ENCODE measurements at places on chromosomes 3 and 15. TPM values are rescaled to one million over a fixed set of nuclear protein-coding genes. Genes with fewer than 3 reads are reported as not detected.

DNA sequence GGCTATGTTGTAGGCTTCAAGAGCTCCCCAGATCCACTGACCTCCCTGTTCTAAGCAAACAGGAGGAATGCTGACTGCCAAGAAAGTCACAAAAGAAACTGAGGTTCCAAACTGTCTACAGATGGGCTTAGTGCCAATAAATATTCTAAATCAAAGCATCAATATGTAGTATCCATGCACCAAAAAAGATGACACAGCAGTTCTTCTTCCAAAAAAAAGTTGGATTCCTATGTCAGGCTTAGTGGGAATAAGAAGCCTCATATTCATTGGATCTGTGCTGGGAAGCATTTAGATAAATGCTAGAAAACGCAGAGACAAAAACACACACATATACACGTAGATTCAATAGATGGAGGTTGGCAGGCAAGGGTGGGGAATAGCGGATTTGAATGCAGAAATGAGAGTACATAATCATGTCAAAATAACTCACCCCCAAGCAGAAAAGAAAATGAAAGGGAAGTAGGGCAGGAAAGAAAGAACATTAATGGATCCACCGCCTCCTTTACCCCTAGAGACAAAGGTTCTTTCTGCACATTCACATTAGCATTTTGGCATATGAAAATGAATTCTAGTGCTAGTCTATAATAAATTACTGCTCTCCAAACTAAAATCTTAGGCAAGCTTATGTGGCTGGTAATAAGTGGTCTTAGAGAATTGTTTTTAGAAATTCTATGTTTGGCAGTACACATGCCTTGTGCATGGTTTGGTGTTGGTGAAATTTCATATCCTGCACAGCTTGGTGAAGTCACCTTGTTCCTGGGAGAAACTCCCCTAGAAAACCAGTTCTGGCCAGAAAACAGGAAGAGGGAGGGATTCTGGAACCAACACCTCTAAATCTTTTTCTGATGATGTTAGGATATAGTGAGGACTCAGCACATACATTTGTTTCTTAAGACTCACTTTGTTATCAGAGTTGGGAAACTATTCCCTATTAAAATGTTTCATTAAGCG is 283.4 kb downstream of the LSAMP start:
- no peak overlapping the region for H3K27ac ChIP-seq
- no peak for DNase-seq
- no peaks in the 10 kb centered on the region for H3K36me3 ChIP-seq

- no peaks in the 10 kb centered on the region for H3K36me3 ChIP-seq
- H3K4me1 ChIP-seq = no peaks in the 10 kb centered on the region
- H3K27me3 ChIP-seq = no peaks in the 10 kb centered on the region
- H3K27ac ChIP-seq = no peak overlapping the region
- no peak overlapping the region for H3K4me3 ChIP-seq
- DNase-seq = no peak
Observed at GRCh38 chr15:98823012-98823458, 174.7 kb downstream of the IGF1R start.

- no peak overlapping the region for H3K4me3 ChIP-seq
- H3K27ac ChIP-seq = no peak overlapping the region
- H3K4me1 ChIP-seq = peaks cover 22% of the 10 kb centered on the region
- DNase-seq = no peak
Observed at GRCh38 chr15:69080295-69081248, 66.1 kb downstream of the NOX5 start.

- H3K27ac ChIP-seq = no peak overlapping the region
- DNase-seq = no peak
Observed at GRCh38 chr3:190034446-190034845, 86.3 kb downstream of the P3H2 start.

DNA sequence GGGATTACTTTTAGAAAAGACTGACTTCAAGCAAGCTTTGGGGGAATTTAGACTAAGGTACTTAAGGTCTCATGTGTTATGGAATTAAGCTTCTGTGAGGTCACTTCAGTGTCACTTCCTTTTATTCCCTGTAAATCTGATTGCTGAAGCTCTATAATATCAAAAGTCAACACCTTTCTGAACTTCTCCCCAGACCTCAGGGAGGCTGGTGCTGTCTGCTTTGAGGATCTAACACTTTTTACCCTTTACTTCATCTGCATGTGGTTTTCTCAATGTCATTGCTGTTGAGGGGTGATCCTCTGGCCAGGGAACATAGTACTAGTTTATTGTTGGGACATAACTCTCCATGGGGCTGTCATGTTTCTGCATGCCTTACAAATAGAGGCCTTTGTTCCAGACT is 41.8 kb upstream of the RASGRF1 start:
- no peak for DNase-seq
- H3K36me3 ChIP-seq = no peaks in the 10 kb centered on the region
- H3K4me3 ChIP-seq = no peak overlapping the region
- no peaks in the 10 kb centered on the region for H3K4me1 ChIP-seq
- H3K27me3 ChIP-seq = no peaks in the 10 kb centered on the region

GRCh38 chr15:32908135-32908801 is 190.5 kb downstream of the GREM1 start:
- no peak overlapping the region for H3K4me3 ChIP-seq
- no peaks in the 10 kb centered on the region for H3K27me3 ChIP-seq
- DNase-seq = no peak
- H3K36me3 ChIP-seq = no peaks in the 10 kb centered on the region

GRCh38 chr3:103295974-103296570 is 861.3 kb downstream of the ZPLD1 start:
- H3K27me3 ChIP-seq = no peaks in the 10 kb centered on the region
- no peak for DNase-seq
- H3K27ac ChIP-seq = no peak overlapping the region
- no peaks in the 10 kb centered on the region for H3K36me3 ChIP-seq
- no peak overlapping the region for H3K4me3 ChIP-seq

DNA sequence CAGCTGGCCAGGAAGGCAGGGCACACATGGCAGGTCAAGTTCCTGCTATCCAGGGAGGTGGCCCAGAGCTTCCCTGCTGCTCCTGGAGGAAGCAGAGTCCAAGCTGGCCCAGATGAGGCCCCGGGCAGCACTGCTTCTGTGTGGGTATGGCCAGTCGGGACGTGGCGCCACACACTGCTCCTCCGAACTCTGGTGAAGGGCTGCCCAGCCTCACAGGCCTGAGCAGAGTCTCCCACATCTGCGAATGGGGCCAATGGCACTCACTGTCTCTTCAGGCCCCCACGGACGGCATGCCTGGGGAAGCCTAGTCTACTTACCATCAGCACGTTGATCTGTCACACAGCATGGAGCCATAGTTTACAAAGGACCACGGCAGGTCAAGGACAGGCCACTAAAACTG is 2.5 kb upstream of the PLA2G4F start:
- no peak for DNase-seq
- H3K4me3 ChIP-seq = no peak overlapping the region
- H3K36me3 ChIP-seq = peaks cover 40% of the 10 kb centered on the region
- no peaks in the 10 kb centered on the region for H3K27me3 ChIP-seq

DNA sequence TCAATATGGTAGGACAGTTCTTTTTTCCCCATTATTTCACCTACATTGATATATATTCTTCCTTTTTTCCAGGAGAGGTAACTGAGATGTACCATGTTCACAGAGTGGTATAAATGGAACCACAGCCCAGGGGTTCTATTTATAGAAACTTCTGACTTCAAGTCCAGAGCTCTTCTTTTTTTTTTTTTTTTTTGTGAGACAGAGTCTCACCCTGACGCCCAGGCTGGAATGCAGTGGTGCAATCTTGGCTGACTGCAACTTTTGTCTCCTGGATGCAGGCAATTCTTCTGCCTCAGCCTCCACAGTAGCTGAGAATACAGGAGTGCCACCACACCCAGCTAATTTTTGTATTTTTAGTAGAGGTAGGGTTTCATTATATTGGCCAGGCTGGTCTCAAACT is 267.1 kb upstream of the TPRG1 start:
- H3K4me1 ChIP-seq = no peaks in the 10 kb centered on the region
- H3K36me3 ChIP-seq = no peaks in the 10 kb centered on the region
- no peak overlapping the region for H3K27ac ChIP-seq
- H3K4me3 ChIP-seq = no peak overlapping the region

- no peaks in the 10 kb centered on the region for H3K36me3 ChIP-seq
- no peak for DNase-seq
- no peak overlapping the region for H3K27ac ChIP-seq
- no peaks in the 10 kb centered on the region for H3K4me1 ChIP-seq
- H3K27me3 ChIP-seq = no peaks in the 10 kb centered on the region
Observed at GRCh38 chr15:70387081-70387480, 289.4 kb upstream of the TLE3 start.

DNA sequence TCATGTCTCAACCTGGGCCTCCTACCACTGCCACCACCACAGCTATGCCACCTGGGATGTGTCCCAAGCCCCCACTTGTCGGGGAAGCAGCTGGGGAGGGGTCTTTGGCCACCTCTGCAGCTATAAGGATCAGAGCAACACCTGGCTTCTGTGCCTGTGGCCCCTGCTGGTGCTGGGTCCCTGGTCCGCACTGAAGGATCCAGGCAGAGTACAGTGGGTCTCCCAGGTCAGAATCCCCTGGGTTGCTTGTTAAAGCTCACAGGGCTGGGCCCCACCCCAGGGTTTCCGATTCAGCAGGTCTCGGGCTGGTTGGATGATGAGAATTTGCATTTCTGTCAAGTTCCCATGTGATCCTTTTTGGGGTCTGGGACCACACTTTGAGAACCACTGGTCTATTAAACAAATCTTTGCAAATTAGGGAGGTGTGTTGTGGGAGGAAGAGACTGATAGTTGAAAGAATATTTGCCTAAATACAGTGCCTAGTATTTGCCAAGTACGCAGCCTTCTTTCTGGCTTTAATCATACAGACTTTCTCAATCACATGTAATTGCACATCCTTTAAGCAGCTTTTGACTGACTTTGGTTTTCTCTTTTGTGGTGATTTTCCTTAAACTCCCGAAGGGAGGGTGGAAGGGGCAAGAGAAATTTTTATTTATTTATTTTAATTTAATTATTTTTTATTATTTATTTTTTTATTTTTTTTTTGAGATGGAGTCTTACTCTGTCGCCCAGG is 127.3 kb downstream of the IGF1R start:
- no peak for DNase-seq
- no peaks in the 10 kb centered on the region for H3K27me3 ChIP-seq
- no peak overlapping the region for H3K27ac ChIP-seq
- no peak overlapping the region for H3K4me3 ChIP-seq
- peaks cover 14% of the 10 kb centered on the region for H3K4me1 ChIP-seq

DNA sequence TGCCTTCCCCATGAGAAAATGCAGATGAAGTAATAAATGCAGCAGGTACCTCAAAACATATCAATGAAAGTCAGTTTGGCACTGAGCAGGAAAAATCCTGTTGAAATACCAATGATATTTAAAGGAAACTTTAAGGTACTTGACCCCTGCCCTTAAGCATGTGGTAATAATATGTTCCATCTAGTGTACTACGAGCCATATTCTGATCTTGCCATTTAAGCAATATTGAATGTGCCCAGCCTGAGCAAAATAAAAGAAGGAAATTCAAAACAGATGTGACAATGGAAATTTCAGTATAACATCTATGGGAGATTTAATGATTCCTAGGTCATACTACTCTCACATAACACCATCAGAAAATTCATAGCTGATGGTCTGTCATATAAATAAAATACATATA is 191.8 kb upstream of the CGNL1 start:
- no peak overlapping the region for H3K4me3 ChIP-seq
- H3K4me1 ChIP-seq = no peaks in the 10 kb centered on the region

DNA sequence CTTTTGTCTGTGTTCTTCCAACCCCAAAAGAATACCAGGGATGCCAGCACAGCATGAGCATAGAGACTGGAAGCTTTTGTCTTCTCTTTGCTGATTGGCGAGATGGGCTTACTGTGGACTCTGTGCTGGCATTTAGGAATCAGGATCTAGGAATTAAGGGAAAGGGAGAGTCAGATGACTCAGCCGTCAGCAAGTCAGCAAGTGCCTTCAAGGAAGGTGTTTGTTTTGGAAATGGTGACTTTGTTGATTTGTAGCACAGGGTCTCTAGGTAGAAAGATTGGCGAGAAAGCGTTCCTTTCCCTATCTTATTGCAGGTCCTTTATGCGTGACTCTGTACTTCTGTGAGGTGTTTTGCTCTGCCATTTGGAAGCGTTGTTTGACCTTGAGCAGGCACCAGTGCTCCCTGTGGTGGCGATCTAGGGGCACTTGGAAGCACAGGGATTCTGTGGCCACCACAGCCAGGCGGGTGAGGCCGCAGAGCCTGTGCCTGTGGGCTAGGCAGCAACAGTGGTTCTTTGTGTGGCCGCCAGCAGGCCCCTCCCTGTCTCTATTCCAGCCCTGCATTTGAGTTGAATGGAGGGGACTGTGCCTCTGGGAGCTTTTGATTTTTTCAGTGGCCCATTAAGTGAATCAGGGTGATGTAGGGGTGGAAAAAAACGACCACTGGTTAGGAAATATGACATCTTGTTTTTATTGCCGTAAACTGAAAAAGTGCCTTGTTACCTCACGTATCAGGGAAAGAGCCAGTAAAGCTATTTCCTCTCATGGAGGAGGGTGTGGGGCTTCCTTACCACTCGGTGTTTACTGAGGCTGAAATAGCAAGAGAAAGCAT is 19.0 kb downstream of the FAN1 start:
- no peaks in the 10 kb centered on the region for H3K27me3 ChIP-seq
- no peak overlapping the region for H3K27ac ChIP-seq
- H3K4me1 ChIP-seq = no peaks in the 10 kb centered on the region
- no peak overlapping the region for H3K4me3 ChIP-seq
- peaks cover 54% of the 10 kb centered on the region for H3K36me3 ChIP-seq

The PLCH1 gene
- total RNA-seq = not detected

The ADAMTSL3 gene
- total RNA-seq = not detected

The CTXN2 gene
- not detected for total RNA-seq

The LACTB gene
- 12.1 TPM for total RNA-seq

The TEX55 gene
- not detected for total RNA-seq
